ENCODE measurements at places on chromosomes 5 and 9. TPM values are rescaled to one million over a fixed set of nuclear protein-coding genes. Genes with fewer than 3 reads are reported as not detected.

DNA sequence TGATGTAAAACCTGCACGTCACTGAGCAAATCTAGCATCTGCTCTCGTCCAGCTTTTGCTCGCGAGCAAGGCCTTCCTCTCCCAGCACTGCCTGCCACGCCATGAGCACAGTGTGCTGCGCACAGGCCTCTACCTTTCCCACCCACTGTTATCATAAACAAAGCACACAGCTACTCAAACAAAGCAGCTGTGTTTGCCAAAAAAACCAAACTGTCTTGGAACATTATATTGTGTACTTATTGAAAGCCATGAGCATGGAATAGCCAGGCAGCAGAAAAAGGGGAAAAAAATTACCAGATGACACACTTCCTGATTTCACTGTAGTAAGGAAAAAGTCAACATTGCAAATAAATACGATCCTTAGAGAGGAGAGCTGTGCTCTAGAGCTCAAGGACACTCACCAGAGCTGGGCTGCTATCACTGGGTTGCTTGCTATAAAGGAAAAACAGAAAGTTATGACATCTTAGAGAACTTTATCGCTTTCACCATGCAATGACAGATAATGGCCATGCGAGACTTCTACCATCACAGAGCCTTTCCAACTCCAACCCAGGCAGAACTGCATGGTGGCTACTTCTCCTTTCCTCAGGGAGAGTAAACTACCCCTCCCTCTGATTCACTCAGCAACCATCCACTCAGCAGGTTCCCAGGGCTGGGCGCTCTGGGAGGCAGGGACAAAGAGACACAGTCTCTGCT lies 69.6 kb downstream of the EPB41L4B start:
- no peak for DNase-seq

GRCh38 chr9:87834357-87834756 lies 48.3 kb upstream of the SPATA31E1 start:
- DNase-seq = no peak

The TMC1 gene
- not detected for total RNA-seq

GRCh38 chr5:113059232-113060040 lies 82.8 kb downstream of the DCP2 start:
- no peak for DNase-seq

Measured in naive thymus-derived CD4-positive, alpha-beta T cell (primary cell).